ENCODE measurements at places on chromosomes 6 and 20.

DNA sequence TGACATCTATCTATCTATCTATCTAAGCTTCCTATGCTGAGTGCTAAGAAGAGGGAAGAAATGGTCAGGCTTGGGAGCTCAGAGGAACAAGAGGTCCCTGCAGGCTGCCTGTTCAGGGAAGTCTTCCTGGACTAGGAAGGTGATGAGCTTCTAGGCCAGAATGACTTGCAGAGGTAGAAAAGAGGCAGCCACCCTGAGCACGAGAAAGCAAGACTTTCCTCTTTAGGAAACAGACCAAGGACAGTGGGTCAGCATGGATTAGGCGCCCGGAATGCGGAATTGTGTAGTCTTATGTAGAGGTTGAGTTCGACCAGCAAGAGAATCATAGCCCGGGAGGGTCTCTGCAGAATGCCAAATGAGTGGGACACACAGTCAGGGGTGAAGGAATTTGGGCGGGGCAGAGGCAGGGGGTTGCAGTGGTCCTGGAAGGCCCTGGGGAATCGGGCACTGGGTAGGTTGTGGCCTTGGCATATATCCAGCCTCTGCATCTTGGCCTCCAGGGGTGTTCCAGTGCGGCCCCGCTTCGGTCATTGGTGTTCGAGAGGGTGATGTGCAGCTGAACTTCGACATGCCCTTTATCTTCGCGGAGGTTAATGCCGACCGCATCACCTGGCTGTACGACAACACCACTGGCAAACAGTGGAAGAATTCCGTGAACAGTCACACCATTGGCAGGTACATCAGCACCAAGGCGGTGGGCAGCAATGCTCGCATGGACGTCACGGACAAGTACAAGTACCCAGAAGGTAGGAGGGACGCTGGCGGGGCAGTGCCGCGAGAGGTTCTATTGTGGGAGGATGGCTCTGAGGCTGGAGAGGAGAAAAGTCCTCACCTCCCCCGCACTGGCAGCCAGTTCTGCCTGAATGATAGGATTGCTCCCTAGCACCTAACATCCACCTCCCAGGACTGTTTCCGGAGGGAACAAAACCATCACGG is 32.1 kb downstream of the TGM3 start:
- no peak for DNase-seq

- DNase-seq = no peak
These were observed 3.3 kb upstream of the OXT start for GRCh38 chr20:3068075-3068474.

- DNase-seq = no peak
These were observed 6.8 kb downstream of the CGA start for GRCh38 chr6:87088076-87088475.

GRCh38 chr6:49979584-49979983 is 10.2 kb upstream of the DEFB113 start:
- no peak for DNase-seq

GRCh38 chr6:27476090-27476489 is 3.2 kb upstream of the ZNF184 start:
- no peak for DNase-seq

- DNase-seq = no peak
These were observed 649 bp upstream of the CSNK2A1 start for GRCh38 chr20:544153-544725.

GRCh38 chr6:74912234-74912633 is 293.6 kb downstream of the COL12A1 start:
- DNase-seq = no peak

DNA sequence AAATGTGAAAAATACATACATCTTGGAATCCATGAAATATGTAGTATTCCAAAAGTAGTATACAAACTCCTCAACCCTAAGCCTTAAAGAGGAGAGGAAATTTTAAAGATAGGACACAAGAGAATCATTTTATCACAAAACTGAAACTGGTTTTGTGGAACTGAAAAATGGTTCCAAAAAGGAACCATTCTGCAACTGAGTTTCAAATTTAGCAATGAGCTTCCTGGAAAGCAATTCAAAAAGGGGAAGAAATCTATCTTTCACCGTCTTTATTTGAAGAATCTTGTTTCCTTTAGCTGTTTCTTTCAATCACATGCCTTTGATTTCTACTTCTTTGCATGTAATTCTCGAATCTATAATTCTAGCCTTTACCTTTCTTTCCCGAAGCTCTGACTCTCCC is 32.2 kb upstream of the LAMP5 start:
- no peak for DNase-seq

- DNase-seq = no peak
These were observed 65.6 kb upstream of the ASCC3 start for GRCh38 chr6:100946711-100947110.

- DNase-seq = no peak
These were observed 8.5 kb downstream of the CNPY3 start for GRCh38 chr6:42937548-42938427.

DNA sequence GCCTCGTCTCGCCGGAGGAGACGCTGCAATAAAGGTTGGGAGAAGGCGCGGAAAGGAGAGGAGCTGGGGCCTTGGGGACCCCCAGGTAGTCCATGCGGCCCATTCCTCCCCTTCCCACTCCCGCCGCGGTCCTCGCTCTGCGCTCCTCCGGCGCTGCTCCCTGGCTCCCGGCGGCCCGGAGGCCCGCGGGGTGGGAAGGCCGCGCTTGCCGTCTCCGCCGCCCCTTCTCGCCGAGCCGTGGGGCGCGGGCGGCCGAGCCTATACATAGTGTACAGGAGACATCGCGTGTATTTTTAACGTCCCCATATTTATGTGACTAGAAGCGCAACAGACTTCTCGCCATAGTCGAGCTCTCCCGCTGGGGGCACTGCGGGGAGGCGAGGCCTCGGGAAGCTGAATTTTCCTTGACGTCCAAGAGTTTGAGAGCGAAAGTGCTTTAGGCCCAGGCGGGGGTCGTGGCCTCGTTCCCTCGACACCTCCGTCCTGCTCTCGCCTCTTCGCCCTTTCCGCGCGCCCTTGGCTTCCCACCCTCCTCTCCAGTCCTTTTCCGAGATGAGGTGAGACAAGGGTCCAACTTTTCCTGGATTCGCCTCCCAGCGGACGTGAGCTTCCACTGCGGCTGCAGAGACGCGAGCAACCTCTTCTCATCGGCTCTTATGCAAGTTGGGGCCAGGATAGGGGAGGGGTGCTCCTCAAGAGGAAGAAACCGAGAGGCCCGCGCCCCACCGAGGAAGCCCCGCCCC is 29.0 kb downstream of the SLC12A5 start:
- no peak for DNase-seq

DNA sequence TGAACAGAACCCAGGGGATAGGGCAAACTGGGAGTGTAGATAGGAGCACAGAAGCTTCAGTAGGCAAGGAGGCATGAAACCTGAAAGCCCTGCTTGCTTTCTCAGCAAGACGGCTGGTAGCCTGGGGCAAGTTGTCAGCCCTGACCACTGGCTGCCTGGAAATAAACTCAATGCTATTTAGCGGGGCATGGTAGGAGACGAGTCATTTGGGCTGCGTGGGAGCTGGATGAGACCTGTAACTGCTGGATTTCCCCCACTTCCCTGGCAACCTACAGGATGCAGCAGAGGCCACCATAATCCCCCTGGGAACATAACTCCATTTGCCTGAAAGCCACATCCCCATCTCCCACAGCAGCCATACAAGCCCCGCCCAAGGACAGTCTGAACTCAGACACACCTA is 332.6 kb upstream of the TBX18 start:
- DNase-seq = no peak

DNA sequence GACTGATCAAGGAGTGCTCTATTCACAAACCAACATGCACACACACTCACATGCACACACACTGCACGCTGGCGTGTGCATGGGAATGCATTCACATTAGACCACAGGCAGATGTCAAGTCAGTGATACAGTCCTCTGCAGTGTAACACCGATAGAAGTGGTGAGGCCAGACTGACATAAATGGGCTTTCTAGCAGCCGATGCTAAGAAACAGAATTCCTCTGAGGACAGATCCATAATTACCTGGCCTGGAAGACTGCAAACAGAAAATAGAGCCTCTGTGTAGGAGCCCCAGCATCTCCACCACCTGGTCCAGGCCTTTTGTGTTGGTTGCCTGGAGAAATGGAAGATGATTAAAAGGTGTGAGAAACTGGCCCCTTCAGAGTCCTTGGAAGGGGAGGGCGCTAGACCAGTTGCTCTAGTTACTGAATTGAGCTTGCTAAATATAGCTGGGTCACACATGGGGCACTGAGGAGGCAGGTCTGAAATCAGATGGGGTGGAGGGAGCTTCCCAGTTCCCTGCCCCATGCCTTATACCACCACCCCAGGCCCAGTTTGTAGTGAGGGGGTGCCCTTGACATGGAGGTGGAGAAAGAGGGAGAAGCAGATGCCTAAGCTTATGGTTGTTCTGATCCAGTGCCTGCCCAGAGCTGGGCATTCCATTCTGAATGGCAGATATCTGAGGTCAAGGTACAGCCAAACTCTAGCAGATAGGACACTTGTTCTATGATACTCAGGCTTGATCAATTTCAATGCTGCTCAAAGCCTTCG is 233.8 kb downstream of the LRFN2 start:
- DNase-seq = no peak

- no peak for DNase-seq
These were observed 39.4 kb upstream of the ZBP1 start for GRCh38 chr20:57659517-57660180.

- no peak for DNase-seq
These were observed 26.9 kb upstream of the ADTRP start for GRCh38 chr6:11805259-11806053.

GRCh38 chr6:52394251-52394666 is 25.9 kb upstream of the EFHC1 start:
- DNase-seq = no peak

DNA sequence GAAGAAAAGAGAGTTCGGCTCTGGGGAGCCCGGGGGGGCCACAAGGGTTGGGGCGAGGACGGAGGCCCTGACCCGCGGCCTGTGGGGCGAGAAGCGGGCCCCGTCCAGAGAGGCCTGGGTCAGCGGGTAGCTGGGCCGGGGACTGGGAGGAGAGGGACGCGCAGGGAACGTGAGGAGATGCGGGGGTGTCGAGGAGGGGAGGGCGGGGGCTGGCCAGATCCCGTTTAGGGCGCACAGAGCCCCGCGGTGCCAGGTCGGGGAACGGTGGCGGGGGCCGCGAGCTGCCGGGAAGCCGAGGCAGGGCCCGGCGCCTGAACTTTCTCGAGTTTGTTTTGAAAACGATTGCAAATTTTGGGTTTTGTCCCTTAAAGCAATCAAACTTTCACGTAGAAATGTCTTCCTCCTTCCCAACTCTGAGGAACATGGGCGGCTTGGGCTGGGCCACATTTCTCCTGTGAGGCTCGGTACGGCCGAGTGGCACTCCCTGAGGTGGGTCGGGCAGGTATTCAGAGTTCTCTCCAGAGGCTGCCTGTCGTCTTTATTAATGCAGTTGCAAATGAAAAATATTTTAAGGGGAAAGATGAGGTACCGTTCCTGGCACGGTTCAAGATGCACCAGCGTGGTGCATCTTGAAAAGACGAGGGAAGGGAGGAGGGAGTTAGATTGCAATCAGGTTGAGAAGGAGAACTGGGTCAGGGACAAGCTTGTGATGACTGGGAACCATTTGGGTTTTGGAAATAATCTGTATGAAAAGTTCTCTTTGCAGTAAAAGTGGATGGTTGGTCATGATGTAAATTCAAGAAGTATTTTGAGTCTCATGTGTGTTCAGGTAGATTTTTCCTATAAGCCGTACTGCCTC is 972 bp downstream of the RNF8 start:
- DNase-seq = no peak

GRCh38 chr6:37239950-37240713 is 17.4 kb upstream of the TBC1D22B start:
- peak; percentile 98 for DNase-seq

GRCh38 chr20:56826705-56827665 is 197.9 kb downstream of the TFAP2C start:
- DNase-seq = no peak

- DNase-seq = no peak
These were observed 124.9 kb downstream of the KLHL32 start for GRCh38 chr6:97049253-97050011.

DNA sequence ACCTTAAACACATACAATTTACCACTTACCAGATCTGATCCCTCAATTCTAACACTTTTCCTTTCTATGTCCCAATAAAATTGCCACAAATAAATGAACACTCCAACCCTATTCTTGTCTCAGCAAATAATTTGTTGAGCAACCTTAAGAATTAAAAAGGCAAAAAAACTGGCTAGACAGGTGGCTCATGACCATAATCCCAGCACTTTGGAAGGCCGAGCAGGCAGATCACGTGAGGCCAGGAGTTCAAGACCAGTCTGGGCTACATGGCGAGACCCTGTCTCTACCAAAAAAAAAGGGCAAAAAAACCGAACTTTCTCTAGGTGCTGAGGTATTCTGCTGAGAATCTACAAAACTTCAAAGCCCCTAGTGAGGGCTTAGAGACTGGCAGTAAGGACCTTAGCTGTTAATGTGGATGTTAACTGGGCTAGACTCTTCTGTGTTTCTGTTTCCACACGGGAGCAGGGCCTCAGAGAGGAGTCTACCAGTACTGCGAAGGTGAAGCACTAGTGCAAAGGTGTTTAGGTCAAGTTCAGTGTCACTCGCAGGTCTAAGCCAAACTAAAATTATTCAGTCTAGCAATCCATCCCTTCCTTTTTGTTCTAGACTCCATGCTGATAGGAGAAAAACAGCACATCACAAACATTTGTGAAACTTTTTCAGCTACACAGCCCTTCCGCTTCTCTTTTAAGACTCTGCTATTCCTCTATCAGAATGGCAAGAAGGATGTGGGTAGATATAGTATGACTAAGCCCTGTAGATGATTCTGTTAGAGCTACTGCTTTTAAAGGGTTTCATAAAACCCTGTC is 2.6 kb downstream of the FASTKD5 start:
- DNase-seq = no peak

GRCh38 chr6:49606721-49607390 is 29.8 kb downstream of the RHAG start:
- DNase-seq = peak; percentile 57

GRCh38 chr6:160137989-160138835 is 16.6 kb downstream of the SLC22A1 start:
- peak; percentile 37 for DNase-seq

DNA sequence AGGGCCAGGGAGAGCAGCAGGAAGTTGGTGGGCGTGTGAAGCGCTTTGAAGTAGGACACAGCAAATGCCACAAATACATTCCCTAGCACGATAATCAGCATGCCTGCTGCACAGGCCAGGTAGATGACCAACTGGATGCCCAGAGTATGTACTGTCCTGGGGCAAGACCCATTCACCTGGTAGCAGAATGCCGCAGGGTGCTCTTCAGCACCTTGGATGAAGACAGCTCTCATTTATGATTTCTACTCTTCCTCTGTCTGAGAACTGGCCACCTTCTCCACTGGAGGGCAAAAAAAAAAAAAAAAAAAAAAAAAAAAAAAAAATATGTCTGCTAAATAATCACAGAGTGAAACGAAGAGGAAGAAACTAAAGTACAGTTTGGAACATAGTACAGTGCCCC is at the start of gene TAAR5:
Gene TAAR5, minus strand, starts transcription at position 288 of the 400 bp plus-strand sequence. Its CDS starts 55 bp downstream, at position 233.
- no peak for DNase-seq

GRCh38 chr20:38673725-38674091 is 50.6 kb upstream of the SLC32A1 start:
- DNase-seq = no peak

- DNase-seq = no peak
These were observed 39.2 kb upstream of the RNF8 start for GRCh38 chr6:37314487-37315156.
